Smooth muscle cell of trachea (primary cell): ENCODE measurements at places on chromosomes 4 and X. TPM values are rescaled to one million over a fixed set of nuclear protein-coding genes. Genes with fewer than 3 reads are reported as not detected.

The CCDC160 gene
- 0.15 TPM in 1 of 2 replicates, not detected in the other for total RNA-seq

The PPP4R3C gene
- not detected in 2 replicates for total RNA-seq

The RTL3 gene
- under 0.01 and 0.29 TPM in 2 replicates for total RNA-seq

The PABPC1L2B gene
- not detected in 2 replicates for total RNA-seq

The PDZD4 gene
- 0.15 and 0.33 TPM in 2 replicates for total RNA-seq

The PCDH7 gene
- total RNA-seq, result 8.9 and 10.3 TPM in 2 replicates

The TREX2 gene
- total RNA-seq, result 1.7 and 3.8 TPM in 2 replicates

The TCP11X2 gene
- not detected in 2 replicates for total RNA-seq

The BTC gene
- 0.44 and 1.2 TPM in 2 replicates for total RNA-seq
